Neural crest cell (in vitro differentiated cells): ENCODE measurements at places on chromosomes 6 and 20. TPM values are rescaled to one million over a fixed set of nuclear protein-coding genes. Genes with fewer than 3 reads are reported as not detected.
A peak's percentile ranks its signal among the peaks of the same experiment; 100 is the strongest.

- peaks cover 6% of the 10 kb centered on the region for H3K4me1 ChIP-seq
- no peaks in the 10 kb centered on the region for H3K27me3 ChIP-seq
- H3K27ac ChIP-seq: no peak overlapping the region
- DNase-seq: no peak
- H3K4me3 ChIP-seq: no peak overlapping the region
- peaks cover 3% of the 10 kb centered on the region for H3K36me3 ChIP-seq
Measured at GRCh38 chr6:161545741-161546140, 271.9 kb upstream of the AGPAT4 start.

GRCh38 chr6:8108031-8108660 is 5.8 kb upstream of the EEF1E1 start:
- no peaks in the 10 kb centered on the region for H3K36me3 ChIP-seq
- no peak for DNase-seq
- peaks cover 16% of the 10 kb centered on the region for H3K4me1 ChIP-seq
- no peak overlapping the region for H3K4me3 ChIP-seq

- peaks cover 10% of the 10 kb centered on the region for H3K27me3 ChIP-seq
- no peak for DNase-seq
- peak overlapping the region; percentile 68 for H3K4me3 ChIP-seq
- peaks cover 52% of the 10 kb centered on the region for H3K4me1 ChIP-seq
- H3K27ac ChIP-seq: peak overlapping the region; percentile 71
Measured at GRCh38 chr6:41644297-41644879, 6.1 kb downstream of the MDFI start.

- H3K4me1 ChIP-seq: peaks cover 5% of the 10 kb centered on the region
- DNase-seq: no peak
- no peak overlapping the region for H3K27ac ChIP-seq
- no peaks in the 10 kb centered on the region for H3K27me3 ChIP-seq
- H3K36me3 ChIP-seq: no peaks in the 10 kb centered on the region
Measured at GRCh38 chr6:5626727-5627426, 365.6 kb downstream of the FARS2 start.

- no peak for DNase-seq
- peaks cover 17% of the 10 kb centered on the region for H3K4me1 ChIP-seq
- no peaks in the 10 kb centered on the region for H3K27me3 ChIP-seq
- H3K36me3 ChIP-seq: no peaks in the 10 kb centered on the region
- H3K27ac ChIP-seq: no peak overlapping the region
- H3K4me3 ChIP-seq: no peak overlapping the region
Measured at GRCh38 chr20:41228858-41229257, 88.7 kb downstream of the ZHX3 start.

- no peaks in the 10 kb centered on the region for H3K4me1 ChIP-seq
- DNase-seq: no peak
- H3K27ac ChIP-seq: no peak overlapping the region
- H3K36me3 ChIP-seq: peaks cover 41% of the 10 kb centered on the region
- no peak overlapping the region for H3K4me3 ChIP-seq
- no peaks in the 10 kb centered on the region for H3K27me3 ChIP-seq
Measured at GRCh38 chr6:12024699-12025434, 12.8 kb downstream of the HIVEP1 start.

GRCh38 chr20:62201173-62202082 is 18.6 kb downstream of the MTG2 start:
- peaks cover 15% of the 10 kb centered on the region for H3K36me3 ChIP-seq
- DNase-seq: no peak
- H3K4me1 ChIP-seq: peaks cover 8% of the 10 kb centered on the region
- H3K4me3 ChIP-seq: no peak overlapping the region

- peak overlapping the region; percentile 14 for H3K27ac ChIP-seq
- peaks cover 24% of the 10 kb centered on the region for H3K4me1 ChIP-seq
- H3K27me3 ChIP-seq: no peaks in the 10 kb centered on the region
Measured at GRCh38 chr6:12113190-12113577, 101.1 kb downstream of the HIVEP1 start.

The LTB gene
- total RNA-seq: not detected in 2 replicates

- H3K36me3 ChIP-seq: no peaks in the 10 kb centered on the region
- H3K4me1 ChIP-seq: no peaks in the 10 kb centered on the region
- DNase-seq: no peak
- H3K27me3 ChIP-seq: no peaks in the 10 kb centered on the region
Measured at GRCh38 chr20:38590676-38591473, 9.9 kb downstream of the ADIG start.

- no peak for DNase-seq
- H3K27me3 ChIP-seq: no peaks in the 10 kb centered on the region
- H3K27ac ChIP-seq: no peak overlapping the region
- H3K36me3 ChIP-seq: no peaks in the 10 kb centered on the region
Measured at GRCh38 chr20:5947276-5947675, 3.1 kb downstream of the TRMT6 start.

- DNase-seq: no peak
- H3K27ac ChIP-seq: no peak overlapping the region
- H3K36me3 ChIP-seq: no peaks in the 10 kb centered on the region
- H3K4me1 ChIP-seq: no peaks in the 10 kb centered on the region
- no peak overlapping the region for H3K4me3 ChIP-seq
- H3K27me3 ChIP-seq: peaks cover 15% of the 10 kb centered on the region
Measured at GRCh38 chr20:19045371-19045770, 167.1 kb upstream of the SLC24A3 start.
